ENCODE measurements at places on chromosomes 1 and 21.

GRCh38 chr1:103561643-103562395 lies 9.6 kb upstream of the AMY2B start:
- DNase-seq, result no peak

DNA sequence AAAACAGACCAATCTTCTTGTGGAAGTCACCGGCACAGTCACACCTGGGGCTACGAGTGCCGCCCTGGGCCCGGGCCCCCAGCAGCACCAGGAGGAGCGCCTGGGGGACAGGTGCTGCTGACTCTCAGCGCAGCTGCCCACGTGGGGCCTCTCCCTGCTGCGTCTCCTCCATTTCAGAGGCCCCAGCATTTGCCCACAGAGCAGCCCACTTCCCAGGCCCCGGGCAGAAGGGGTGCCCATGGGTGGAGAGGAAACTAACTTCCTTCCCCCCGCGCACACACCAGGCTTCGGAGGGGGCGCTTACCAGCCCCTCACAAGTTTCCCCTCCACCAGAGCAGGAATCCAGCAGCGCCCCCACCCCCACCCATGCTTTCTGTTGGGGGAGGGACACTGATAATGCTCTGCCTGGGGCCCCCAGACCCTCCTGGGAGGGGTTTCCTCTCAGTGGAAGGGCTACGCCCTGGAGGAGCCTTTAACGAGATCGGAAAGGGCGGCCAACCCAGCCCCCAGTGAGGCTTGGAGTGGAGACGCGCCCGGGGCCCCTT lies 440 bp downstream of the TNFRSF25 start:
- no peak for DNase-seq

- DNase-seq, result no peak
Observed at GRCh38 chr1:230345139-230345885, 80.8 kb downstream of the PGBD5 start.

GRCh38 chr21:26900980-26901379 lies 55.8 kb upstream of the ADAMTS1 start:
- DNase-seq, result no peak

DNA sequence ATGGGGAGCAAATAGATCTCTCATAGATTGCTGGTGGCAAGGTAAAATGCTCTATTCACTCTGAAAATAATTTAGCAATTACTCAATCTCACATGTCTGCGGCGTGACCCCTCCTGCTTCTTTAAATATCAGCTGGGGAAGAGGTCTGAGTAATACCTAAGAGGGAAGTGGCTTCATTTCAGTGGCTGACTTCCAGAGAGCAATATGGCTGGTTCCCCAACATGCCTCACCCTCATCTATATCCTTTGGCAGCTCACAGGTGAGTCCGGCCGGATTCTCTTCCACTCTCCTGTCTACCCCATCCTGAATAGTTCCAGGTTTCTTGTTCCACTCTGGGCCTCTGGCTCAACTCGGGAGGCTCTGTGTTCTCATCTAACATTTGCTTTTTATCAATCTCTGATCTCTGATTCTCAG lies at the start of gene SLAMF7:
Gene SLAMF7 (plus strand): TSS at position 150 of the 414 bp plus-strand sequence. CDS start 55 bp downstream, at position 205.
- no peak for DNase-seq

- no peak for DNase-seq
Observed at GRCh38 chr1:183593356-183593755, 3.1 kb upstream of the NCF2 start.

- DNase-seq, result no peak
Observed at GRCh38 chr21:14699433-14700407, 153.6 kb upstream of the SAMSN1 start.

DNA sequence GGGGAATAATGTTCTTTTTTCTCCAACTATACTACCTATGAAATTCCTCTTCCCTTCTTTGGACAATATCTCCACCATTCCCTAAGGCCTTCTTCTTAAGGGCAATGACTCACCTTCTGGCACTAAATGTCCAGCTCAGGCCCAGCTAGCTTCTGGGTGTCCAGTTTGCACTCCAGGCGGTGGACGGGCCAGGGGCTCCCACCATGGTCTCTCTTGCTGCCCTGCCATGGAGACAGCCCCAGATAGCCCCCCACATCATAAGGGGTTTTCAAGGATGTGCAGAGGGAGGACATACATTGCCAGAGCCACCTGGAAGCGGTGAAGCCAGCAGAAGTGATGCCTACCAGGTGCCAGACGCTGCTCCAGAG lies 43.8 kb downstream of the C1orf198 start:
- no peak for DNase-seq

GRCh38 chr1:23699280-23700179 lies 7.9 kb downstream of the RPL11 start:
- DNase-seq, result no peak

DNA sequence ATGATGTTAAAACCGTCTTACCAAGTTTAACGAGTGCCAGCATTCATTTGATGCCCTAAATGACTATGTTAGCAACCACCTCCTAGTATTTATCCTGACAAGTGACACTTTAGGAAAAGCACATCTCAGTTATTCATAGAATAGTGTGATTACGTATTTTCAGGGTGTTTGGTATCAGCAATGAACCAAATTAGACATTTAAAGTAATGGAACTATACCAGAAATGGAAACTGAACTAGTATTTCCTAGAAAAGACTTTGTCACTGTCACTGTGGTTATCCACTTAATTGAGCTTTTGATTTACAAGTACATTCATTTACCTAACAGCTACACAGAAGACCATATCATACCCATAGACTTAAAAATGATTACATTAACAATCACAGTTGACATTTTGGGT lies 3.6 kb upstream of the IL12RB2 start:
- DNase-seq, result no peak

- no peak for DNase-seq
Observed at GRCh38 chr1:232499188-232499587, 130.7 kb downstream of the SIPA1L2 start.

Data from activated T-helper 1 cell treated with Interleukin-2 at 50 U/mL for 16 hours (primary cell).